Tibial nerve (tissue), 4 donors: ENCODE measurements at places on chromosomes 5 and 9. TPM values are rescaled to one million over a fixed set of nuclear protein-coding genes. Genes with fewer than 3 reads are reported as not detected.

The LRRC19 gene
- not detected for total RNA-seq

The TRIM7 gene
- 10.2 TPM for total RNA-seq

DNA sequence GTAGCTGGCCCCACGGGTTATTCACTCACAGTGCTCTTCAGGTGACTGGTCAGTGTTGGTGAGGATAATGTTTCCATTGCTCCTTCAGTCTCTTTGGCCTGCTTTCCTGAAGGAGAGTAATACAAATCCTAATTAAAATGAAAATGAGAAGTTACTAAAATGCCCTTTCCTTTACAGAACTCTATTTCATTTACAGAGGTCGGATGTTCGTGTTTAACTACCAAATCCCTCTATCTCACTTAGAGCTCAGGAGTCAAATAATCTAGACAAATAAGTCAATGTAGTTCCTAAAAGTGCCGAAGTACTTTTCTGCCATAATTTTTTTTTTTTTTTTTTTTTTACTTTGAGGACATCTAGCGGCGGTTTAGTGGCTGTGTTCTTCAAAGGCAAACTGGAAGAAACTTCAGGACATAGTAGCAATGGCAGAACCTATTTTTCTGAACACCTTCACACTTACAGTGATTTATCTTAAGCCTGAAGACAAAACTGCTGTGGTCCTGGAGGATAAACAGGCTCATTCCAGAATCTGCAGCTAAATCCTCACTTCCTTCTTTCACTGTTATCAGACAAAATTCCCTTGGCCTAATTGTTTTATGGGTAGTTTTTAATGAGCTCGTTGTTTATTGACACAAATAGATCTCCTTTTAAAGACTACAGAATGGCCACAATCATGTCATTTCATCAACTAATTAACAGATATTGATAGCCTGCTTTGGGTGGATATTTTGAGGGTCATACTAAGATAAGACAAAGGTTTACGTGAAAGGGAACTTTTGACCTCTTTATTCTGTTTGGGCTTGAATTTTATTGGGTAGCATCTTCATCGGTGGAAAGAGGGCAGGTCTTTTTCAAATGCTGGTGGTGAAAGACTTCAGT lies 207.6 kb upstream of the DMRTA1 start:
- H3K4me3 ChIP-seq, result no peak overlapping the region
- no peak overlapping the region for H3K27ac ChIP-seq
- no peaks in the 10 kb centered on the region for H3K27me3 ChIP-seq
- no peak for DNase-seq

DNA sequence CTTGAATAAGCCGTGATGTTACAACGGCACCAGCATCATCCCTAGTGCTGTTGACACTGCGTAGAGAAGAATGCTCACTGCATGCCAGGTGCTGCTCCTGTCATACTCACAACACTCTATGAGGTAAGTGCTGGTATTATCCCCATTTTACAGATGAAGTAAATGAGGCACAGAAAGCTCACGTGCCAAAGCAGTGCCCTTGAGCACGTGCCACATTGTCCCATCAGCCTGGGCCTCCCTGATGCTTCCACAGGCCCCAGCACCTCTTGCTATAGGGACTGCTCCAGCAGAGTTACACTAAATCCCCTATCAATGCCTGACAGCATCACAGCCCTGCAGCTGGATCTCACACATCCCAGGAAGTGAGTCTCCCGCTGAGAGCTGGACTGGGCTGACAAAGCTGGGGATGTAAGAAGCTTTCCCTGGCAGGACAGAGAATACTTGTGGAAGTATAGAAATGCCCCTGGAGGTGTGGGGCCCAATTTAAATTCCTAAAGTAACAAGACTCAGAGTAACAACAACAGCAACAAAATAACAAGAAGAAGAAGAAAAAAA lies 216.1 kb downstream of the FSTL4 start:
- no peak overlapping the region for H3K27ac ChIP-seq
- H3K27me3 ChIP-seq, result no peaks in the 10 kb centered on the region
- peaks cover 6% of the 10 kb centered on the region for H3K4me1 ChIP-seq
- DNase-seq, result no peak
- no peaks in the 10 kb centered on the region for H3K36me3 ChIP-seq

GRCh38 chr5:51082741-51083140 lies 300.5 kb upstream of the ISL1 start:
- DNase-seq, result no peak
- no peaks in the 10 kb centered on the region for H3K36me3 ChIP-seq

- no peak overlapping the region for H3K27ac ChIP-seq
- H3K4me3 ChIP-seq, result no peak overlapping the region
- no peak for DNase-seq
- H3K4me1 ChIP-seq, result no peaks in the 10 kb centered on the region
Observed at GRCh38 chr9:75054368-75055001, 26.4 kb upstream of the CARNMT1 start.

- H3K36me3 ChIP-seq, result no peaks in the 10 kb centered on the region
- H3K4me1 ChIP-seq, result no peaks in the 10 kb centered on the region
- H3K4me3 ChIP-seq, result no peak overlapping the region
- DNase-seq, result no peak
- H3K27me3 ChIP-seq, result no peaks in the 10 kb centered on the region
Observed at GRCh38 chr5:108216890-108217289, 165.0 kb downstream of the FBXL17 start.

- no peak overlapping the region for H3K4me3 ChIP-seq
- no peaks in the 10 kb centered on the region for H3K4me1 ChIP-seq
- H3K36me3 ChIP-seq, result no peaks in the 10 kb centered on the region
- no peak overlapping the region for H3K27ac ChIP-seq
Observed at GRCh38 chr9:107237873-107238272, 45.2 kb upstream of the RAD23B start.

- H3K4me1 ChIP-seq, result no peaks in the 10 kb centered on the region
- H3K27me3 ChIP-seq, result no peaks in the 10 kb centered on the region
- H3K4me3 ChIP-seq, result no peak overlapping the region
- DNase-seq, result no peak
Observed at GRCh38 chr5:60550311-60550710, 149.7 kb downstream of the DEPDC1B start.

DNA sequence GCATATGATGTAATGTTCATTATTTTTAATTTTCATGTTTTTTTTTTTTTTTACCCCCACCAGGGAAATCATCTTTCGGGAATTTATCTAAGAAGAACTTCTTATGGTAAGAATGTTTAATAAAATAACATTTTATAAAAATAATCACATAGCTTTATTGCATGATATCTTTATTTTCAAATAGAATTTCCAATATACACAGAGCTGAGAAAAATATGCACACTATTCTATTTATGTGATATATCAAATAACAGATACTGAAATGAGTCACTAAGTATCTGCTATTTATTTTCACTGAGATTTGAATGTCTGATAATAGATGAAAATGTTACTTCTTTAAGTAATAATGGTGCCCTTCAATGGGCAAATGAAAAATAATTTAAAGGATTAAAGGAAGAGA lies 1217.3 kb downstream of the MAT2B start:
- H3K4me1 ChIP-seq, result no peaks in the 10 kb centered on the region
- H3K27ac ChIP-seq, result no peak overlapping the region
- no peaks in the 10 kb centered on the region for H3K36me3 ChIP-seq
- DNase-seq, result no peak
- H3K4me3 ChIP-seq, result no peak overlapping the region

DNA sequence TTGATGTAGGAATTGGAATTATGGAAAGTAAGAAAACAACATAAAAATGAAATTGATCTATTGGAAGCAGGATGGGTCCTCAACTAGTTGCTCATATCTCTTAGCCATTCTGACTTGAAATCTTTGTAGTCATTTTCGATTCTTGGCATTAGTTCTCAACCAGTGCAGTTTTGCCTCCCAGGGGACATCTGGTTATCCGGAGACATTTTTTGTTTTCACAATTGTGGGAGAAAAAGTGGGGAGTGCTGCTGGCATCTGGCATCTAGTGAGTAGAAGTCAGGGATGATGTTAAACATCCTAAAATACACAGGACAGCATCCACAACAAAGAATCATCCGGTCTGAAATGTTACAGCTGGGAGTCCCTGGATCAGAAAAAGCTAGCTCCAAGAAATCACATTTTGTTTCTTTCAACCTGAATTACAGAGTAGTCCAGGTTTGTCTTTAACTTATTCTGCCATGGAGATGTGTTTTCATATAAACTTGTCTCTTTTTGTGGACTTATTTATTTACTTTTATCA lies 74.9 kb downstream of the FBXL7 start:
- no peak for DNase-seq
- H3K4me1 ChIP-seq, result no peaks in the 10 kb centered on the region
- H3K27ac ChIP-seq, result peak overlapping the region; percentile 54
- no peaks in the 10 kb centered on the region for H3K36me3 ChIP-seq
- H3K27me3 ChIP-seq, result no peaks in the 10 kb centered on the region
- H3K4me3 ChIP-seq, result no peak overlapping the region

- no peak for DNase-seq
- no peaks in the 10 kb centered on the region for H3K27me3 ChIP-seq
- no peak overlapping the region for H3K27ac ChIP-seq
- no peak overlapping the region for H3K4me3 ChIP-seq
Observed at GRCh38 chr5:1657161-1657741, 133.5 kb upstream of the LPCAT1 start.
